ENCODE measurements at places on chromosomes 3 and 15.

GRCh38 chr3:156674911-156675829, 780 bp downstream of the TIPARP start:
- DNase-seq: no peak

- DNase-seq: no peak
Measured at GRCh38 chr3:3109407-3110298, 521 bp downstream of the IL5RA start.

GRCh38 chr3:14210290-14210688, 31.7 kb downstream of the LSM3 start:
- no peak for DNase-seq

GRCh38 chr3:142027735-142028134, 121.6 kb downstream of the TFDP2 start:
- DNase-seq: no peak

DNA sequence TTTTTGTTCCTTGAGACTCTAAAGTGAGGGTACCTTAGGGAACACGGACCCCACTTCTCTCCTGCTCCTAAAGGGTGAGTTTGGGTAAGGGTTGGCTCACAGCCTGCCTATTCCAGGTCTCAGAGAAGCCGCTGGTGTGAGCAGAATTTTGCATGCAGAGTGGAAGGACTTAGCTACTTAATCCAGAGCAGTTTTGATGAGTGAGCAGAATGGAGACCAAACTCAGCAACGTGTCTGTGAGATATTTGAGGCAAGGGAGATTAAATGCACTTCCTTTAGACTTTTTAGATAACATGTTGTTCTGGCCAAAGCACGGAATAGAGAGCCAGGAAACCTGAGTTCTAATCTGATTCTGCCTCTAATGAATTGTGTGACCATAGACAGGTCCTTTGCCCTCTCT, 5.1 kb downstream of the SLC24A1 start:
- DNase-seq: no peak

DNA sequence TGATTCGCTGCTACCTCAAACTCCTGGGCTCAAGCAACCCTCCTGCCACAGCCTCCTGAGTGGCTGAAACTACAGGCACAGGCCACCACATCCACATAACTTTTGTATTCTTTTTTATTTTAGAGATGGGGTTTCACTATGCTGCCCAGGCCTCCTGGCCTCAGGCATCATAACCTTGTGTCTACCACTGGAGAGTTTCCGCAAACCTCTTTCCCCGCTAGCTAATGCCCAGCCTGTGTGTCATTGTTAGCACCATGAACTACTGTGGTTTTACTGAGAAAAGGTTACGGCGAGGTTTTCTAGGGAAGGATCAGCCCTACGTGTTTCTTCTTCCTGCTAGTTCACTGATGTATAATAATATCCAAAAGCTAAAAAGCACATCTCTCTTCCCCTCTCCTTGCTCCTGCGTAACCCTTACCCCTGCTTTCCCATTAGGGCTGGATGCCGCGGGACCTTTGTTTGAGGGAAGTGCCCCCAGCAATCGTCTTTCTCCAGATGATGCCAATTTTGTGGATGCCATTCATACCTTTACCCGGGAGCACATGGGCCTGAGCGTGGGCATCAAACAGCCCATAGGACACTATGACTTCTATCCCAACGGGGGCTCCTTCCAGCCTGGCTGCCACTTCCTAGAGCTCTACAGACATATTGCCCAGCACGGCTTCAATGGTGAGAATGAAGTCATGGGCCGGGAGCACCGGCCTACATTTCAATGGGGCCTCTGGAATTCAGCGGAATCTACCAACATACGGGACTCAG, 113.7 kb downstream of the LIPC start:
- DNase-seq: no peak

DNA sequence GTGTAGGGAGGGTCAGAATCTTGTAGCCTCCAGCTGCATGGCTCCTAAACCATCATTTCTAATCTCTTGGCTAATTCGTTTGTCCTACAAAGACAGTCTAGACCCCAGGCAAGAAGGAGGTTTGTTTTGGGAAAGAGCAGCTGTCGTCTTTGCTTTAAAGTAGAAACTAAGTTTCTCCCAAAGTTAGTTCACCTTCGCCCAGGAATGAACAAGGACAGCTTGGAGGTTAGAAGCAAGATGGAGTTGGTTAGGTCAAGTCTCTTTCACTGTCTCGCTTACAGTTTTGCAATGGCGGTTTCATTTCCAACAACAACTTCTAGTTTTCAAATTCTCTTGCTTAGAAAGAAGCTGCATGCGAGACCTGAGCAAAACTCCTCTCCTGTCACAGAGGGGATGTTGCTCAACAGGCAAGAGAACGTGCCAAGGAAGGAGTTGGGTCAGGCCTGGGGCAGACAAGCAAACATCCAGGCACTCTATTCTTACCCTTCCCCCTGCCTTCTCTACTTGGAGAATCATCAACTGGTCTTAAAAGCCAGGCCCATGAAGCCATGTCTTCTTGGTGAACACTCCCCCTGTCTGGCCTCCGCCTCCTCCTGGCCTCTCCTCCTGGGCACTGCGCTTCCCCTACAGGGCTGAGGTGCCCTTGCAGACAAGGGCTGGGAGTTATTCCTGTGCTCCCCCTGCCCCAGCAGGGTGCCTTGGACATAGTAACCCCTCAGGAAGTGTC, 57.6 kb downstream of the TMEM44 start:
- DNase-seq: peak; percentile 70

- DNase-seq: no peak
Measured at GRCh38 chr15:89652666-89653065, 2.6 kb downstream of the KIF7 start.

- peak; percentile 48 for DNase-seq
Measured at GRCh38 chr3:71172189-71172588, 411.3 kb downstream of the FOXP1 start.

DNA sequence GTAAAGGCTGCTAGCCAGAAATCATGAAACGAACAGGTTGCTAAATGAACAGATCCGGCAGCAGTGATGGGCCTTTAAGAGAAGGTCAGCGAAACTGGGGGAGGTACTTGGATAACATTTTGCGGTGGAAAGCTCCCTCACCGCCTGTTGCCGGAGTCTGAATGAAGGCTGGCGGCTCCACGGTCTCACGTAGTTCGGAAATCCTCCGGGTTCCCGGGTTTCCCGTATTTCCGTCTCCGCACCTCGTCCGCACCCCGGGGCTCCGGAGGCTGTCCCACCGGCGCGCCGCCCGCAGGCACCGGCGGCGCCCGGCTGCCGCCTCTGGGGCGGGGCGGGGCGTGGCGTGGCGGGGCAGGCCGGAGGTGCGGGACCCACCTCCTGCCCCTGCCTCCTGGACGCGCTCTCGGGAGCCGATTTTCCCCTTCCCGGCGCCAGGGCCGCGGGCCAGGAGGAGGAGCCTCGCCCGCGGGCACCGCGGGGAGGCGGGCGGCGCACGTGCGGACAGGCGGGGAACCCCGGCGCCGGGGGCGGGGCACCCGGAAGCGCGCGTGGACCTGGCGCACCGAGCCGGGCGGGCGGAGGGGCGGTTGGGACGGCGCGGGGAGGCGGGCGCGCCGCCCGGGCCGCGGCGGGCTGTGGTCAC, at the start of gene ZDHHC23:
ZDHHC23 (plus strand) TSS at position 642 of the 643 bp plus-strand sequence. CDS start 790 bp downstream, outside the sequence.
- no peak for DNase-seq

- DNase-seq: no peak
Measured at GRCh38 chr3:38094999-38095398, 41.9 kb downstream of the ACAA1 start.

- no peak for DNase-seq
Measured at GRCh38 chr15:98581715-98582114, 66.6 kb upstream of the IGF1R start.

DNA sequence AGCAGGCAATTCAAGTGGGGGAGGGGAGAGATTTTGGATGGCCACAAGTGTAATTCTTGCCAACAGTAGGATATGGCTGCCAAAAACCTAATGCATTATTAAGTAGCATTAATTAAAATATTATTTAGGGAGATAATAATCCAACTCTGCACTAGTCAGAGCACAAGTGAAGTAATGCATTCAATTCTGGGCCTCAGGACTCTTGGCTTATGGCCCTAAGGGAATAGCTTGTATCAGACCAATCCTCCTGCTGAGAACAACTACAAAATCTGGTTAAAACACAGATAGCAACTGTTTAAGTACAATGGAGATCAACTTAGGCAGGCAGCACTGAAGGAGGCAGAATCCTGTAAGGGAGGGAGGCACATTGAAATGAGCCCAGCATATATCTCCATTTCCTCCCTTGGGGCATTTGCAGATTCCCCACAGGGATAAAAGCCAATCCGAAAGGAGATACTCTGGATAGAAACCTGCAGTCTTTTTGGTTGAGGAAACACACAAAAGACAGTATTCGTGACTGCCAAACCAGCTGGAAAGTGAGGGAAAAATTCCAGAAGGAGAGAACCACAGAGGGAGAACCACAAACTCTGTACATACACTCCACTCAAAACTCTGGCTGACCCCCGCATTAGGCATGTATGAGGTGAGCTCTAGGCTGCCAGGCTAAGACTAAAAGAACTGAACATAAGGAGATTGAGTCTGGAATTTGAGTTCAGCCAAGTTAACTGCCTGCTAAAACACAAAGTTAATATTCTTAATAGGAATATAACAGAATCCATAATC, 57.4 kb downstream of the ETFA start:
- no peak for DNase-seq

GRCh38 chr3:141901914-141902313, 25.5 kb downstream of the ATP1B3 start:
- no peak for DNase-seq

- no peak for DNase-seq
Measured at GRCh38 chr3:169260296-169260695, 403.2 kb downstream of the MECOM start.

DNA sequence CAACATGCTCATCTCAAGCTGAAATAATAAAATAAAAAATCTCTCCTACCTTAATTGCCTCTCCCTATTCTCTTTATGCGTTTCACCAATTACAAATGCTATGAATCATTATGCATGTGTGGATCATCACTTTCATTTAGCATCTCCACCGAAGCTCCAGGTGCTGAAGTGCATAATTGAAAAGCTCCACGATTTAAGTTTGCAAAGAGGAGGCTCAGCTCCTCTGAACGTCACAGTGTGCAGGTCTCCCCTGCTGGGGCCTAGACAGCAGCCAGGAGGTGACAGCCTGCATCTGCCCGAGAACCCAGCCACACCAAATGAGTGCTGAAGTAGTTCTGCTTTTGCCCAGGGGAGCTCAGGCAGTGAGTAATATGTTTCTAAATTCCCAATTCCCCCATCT, 60.5 kb upstream of the GLCE start:
- DNase-seq: no peak

GRCh38 chr15:88023914-88024313, 232.6 kb downstream of the NTRK3 start:
- DNase-seq: no peak

- DNase-seq: peak; percentile 91
Measured at GRCh38 chr3:99505646-99506269, 132.6 kb upstream of the COL8A1 start.

- DNase-seq: no peak
Measured at GRCh38 chr3:7545334-7545733, 684.4 kb downstream of the GRM7 start.

DNA sequence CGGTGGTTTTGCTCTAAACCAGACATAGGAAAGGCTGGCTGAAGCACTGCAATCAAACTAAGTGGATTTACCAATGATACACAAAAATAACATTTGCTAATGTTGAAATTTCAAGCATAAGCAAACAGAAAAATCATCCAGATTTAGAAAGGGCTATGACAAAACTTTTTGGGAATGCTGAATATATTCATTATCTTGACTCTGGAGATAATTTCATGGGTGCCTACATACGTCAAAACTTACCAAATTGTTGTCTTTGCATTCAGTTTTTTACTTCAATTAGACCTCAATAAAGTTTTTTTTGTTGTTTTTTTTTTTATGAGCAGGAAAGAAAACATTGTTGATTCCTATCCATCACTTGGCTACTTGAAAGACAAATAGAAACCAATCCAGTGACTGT, 140.8 kb downstream of the NR2E3 start:
- no peak for DNase-seq

DNA sequence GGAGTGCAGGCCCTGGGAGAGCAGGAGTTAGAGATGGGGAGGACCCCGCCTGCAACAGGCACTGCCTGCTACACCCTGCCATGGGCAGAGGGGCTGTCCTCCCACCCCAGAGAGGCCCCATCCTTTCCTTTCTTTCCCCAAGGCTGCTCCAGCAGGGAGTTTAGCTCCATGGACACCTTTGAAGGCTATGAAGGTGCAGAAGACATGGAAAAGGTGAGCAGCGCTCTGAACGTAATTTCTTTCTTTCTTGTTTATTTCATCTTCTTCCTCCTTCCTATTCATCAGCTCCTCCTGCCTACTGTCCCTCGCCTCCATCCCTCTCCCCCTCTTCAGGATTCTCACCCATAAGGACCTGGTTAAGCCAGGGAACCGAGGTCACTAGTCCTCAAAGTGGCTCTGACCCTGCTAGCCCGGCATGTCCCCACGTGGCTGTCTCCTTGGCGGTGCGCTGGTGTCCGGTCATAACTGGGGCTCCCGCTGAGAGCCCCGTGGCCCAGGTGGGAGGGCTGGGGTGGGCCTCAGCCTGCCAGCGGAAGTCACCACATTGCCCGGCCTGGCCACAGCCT, 16.0 kb upstream of the ADIPOQ start:
- DNase-seq: no peak

GRCh38 chr15:100083572-100083971, 258.2 kb downstream of the ADAMTS17 start:
- no peak for DNase-seq

DNA sequence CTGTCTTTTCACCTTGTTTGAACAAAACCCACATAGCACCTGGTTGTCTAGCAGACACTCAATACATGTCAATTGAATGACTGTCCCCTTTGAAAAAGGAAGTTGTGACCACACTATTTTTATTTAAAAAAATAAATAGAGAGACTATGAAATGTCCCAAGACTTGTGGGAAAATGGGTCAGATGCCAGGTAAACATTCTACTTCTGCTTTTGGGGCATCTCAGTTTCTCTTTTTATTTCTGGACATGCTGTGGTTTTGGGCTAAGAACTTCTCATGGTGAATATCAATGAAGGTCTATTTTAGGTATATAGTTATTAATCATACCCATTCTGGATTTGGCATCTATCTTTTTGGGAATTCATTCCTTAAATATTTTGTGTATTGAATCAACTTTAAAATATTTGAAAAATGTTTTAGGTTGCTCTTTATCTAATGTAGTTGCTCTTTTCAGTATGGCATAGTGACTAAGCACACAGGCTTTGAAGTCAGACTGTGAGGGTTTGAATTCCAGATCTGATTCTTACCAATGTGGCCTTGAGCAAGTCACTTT, 4.4 kb downstream of the TMEM45A start:
- no peak for DNase-seq
